ENCODE measurements at places on chromosomes 7 and 10. TPM values are rescaled to one million over a fixed set of nuclear protein-coding genes. Genes with fewer than 3 reads are reported as not detected.

DNA sequence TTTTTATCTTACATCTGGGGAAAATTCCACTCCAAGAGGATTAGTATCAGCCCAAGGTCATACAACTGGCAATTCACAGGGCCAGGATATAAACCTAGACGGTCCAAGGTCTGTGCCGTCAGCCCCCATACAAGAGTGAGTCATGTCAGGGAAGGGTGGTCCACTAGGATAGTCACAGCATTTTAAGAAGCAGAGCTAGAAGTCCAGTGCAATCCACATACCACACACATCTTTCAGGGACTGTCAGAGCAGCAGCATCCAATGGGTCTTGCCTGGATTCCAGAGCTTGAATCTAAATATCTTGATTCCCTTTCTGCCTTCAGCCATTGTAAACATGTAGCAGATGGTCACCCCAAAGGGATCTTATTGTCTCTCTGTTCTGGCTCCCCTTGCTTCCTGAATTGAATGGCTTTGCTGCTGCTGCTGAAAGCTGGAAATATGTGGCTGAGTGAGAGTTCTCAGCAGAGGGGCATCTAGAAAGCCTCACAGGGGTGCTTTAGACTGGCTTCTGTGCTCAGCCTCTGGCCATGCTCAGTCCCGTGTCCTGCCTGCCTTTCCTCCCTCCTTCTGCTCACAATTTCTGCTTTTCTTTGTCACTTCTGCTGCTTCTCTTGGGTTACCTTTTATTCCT is 9.9 kb upstream of the OR6V1 start:
- no peak for DNase-seq

DNA sequence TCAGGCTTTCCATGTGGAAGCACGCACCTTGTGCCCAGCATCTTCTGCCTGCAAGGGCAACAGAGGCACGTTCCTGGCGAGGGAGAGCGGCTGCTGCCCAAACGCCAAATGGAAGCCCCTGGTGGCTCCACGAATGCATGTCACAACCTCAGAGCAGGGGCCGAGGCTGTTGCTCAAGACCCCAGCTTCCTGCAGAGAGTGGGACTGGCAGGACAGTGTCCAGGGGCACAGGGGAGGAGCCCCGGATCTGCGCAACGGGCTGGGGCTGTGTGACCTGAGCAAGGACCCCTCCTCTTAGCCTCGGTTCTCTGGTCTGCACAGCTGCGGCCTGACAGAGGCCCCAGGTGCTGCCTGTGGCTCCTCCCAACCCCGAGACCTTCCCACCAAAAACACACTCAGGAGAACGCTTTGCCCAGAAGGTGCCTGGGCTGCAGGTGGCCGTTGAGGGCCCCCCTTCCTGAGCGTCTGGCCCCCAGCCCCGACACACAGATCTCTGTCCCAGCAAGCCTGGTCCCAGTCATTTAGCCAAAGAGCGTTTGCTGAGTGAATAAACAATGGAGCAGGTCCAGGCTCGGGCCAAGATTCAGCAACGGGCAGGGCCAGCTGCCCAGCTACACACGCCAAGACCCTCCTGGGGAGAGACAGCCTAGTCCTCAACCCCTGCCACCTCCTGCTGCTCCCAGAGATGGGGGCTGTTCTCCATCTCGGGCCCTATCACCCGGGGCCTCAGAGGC is 1.2 kb downstream of the MICALL2 start:
- no peak for DNase-seq

- no peak for DNase-seq
These were observed 37.0 kb downstream of the TBC1D12 start for GRCh38 chr10:94439275-94439861.

GRCh38 chr10:1316121-1316808 is 260.1 kb downstream of the WDR37 start:
- no peak for DNase-seq

The TET1 gene
- 10.4 TPM for total RNA-seq

DNA sequence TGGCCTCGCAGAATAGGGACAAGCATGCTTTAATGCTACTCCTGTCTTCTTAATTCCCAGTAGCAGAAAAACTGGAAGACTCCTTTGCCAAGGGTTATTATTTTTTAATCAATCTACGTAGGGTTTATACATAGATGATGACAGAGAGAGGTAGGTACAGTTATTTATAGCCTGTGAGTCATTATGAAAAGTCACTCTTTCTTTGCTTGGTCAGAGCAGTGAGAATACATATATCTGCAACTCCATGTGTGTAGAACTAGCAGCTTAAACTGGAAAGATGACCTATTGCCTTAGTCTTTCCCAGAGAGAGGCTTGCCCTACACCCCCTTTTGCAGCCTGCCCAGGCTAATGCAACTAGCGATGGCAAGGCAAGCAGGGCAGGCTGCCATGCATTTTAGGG is 1050.6 kb downstream of the NRG3 start:
- no peak for DNase-seq

GRCh38 chr7:36272211-36272566 is 117.5 kb upstream of the ANLN start:
- no peak for DNase-seq

DNA sequence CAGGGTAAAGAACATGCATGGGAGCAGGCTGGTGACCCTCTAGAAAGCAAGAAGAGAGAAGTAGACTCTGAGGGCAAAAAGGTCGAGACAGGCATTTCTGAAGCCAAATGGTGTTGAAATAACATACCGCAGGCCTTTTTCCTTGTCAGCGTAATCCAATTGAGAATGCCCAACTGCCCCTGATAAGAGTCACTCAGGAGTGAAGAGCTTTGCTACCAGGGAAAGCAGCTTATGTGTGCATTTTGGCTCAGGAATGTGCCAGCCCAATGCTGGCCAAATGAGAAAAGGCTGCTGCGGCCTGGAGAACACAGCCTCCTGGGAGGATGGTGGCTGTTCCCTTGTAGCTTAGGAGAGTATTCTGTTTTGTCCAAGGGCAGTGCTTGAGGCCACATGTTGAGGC is 61.4 kb upstream of the NFKB2 start:
- no peak for DNase-seq

The ADAM22 gene
- 8.5 TPM for total RNA-seq

The ERVW-1 gene
- 0.22 TPM for total RNA-seq

DNA sequence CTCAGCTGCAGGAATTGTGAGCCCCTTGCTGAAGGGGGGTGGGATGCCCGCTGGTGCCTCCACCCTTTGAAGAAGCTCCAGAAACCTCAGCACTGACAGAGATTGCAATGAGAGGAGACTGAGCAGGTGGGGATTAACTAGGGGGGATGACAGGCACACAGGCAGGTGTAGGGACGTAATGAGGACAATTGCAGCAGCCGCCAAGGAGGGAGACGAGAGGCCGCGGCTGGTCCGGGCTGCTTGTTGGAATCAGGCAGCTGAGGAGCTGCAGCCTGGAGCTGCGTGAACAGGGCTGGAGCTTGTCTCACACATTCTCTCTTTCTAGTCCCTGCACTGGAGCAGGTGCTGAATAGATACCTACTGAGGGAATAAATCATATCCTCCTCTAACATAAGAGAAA is 122.0 kb upstream of the TCERG1L start:
- DNase-seq = no peak

The NSUN5 gene
- total RNA-seq = 18.8 TPM

The ZNF736 gene
- total RNA-seq = 22.1 TPM

DNA sequence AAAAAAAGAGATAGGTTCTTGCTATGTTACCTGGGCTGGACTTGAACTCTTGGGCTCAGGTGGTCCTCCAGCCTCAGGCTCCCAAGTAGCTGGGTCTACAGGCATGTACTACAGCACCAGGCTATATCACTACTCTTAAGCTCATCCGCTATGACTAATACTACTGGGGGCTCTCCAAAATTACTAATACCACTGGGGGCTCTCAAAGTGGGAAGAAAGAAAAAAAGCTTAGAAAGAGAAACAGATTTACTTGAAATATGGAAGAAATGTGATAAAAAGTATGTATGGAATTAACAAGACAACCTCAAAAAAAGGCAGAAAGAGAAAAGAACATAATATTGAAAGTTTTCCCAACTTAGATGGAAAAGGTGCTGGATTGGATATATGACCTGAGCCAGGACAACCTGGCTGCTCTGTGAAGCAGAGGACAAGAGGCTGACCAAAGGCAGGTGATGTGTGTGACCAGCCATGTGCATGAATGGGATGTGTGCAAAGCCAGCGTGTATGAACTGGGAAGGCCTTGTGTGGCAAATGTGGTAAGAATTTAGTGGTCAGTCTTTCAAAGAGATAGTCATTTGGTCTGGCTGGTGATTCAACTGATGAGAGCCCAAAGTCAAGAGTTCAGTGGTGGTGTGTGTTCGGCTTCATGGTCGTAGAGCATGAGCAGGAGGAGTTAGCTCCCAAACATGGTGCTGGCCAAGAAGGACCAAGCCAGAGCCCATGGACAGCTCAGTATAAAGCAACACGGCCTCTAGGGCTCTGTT is 232.4 kb upstream of the KLF14 start:
- DNase-seq = no peak

GRCh38 chr7:112286250-112287086 is 80.0 kb downstream of the ZNF277 start:
- DNase-seq = no peak

DNA sequence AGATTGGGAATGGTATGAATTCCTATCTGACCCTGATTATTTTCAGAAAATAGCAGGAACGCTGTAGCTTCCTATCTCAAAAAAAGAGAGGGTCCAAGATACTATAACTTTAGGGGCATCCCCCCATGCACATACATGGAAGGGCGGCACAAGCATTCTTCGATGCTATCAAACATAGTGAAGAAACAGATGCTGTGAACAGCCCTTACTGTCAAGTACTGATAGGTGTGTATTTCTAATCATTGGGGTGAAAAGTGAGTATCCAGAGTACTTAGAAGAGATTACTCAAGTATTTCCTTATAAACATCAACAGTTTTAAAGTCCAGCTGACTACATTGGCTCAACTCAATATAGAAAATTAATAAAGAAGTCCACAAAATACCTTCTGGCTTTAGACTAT is 17.0 kb upstream of the NUP42 start:
- no peak for DNase-seq

DNA sequence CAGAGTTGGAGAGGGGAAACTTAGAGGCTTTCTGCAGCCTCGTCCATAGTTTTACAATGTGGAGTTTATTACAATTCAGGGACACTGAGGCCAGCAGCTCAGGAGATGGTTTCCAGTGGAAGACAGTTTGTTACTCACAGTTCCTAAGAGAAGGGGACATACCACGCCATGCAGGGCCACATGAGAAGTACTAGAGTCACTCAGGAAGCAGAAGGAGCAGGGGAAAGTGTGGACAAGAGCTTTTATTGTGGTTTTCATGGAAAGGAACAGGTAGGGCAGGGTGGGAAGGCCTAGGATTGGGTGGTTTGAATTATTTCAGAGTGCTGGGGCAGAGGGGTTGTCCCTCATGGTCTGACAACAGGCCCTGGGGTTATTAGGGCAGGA is 292.1 kb upstream of the IGFBP3 start:
- DNase-seq = no peak

DNA sequence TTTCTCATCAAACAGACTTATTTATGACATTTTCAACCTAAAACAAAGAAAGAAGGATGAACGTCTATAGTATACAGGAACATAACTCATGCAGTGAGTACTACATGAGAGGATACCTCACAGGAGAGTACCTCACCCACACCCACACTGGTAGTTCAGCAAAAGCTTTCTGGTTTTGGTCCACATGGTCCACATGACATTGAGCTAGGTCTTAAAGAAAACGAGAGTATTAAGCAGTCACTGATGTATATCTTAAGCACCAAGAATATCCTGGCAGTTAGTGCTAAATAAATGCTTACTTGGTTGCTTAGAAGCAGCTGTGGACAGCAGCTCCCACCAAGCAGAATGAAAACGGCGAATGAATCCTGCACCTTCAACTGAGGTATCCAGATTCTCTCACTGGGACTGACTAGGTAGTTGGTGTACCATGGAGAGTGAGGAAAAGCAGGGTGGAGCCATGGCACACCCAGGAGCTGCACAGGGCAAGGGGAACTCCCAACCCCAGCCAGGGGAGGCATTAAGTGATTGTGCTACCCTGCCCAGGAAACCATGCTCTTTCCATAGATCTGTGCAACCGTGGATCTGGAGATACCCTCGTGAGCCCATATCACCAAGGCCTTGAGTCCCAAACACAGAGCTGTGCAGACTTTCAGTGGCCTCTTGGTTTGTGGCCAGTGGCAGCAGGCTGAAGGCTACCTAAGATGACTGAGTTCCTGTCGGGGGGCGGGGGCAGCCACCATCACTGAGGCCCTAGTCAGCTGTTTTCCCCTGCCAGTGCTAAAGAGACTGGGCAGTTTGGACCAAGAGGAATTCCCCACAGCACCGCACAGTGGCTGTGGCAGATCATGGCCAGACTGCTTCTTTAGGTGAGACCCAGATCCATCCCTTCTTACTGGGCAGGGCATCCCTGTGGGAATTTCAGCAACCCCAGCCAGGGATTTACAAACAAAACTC is 143.4 kb downstream of the SGMS1 start:
- no peak for DNase-seq

The PRLHR gene
- total RNA-seq = not detected

DNA sequence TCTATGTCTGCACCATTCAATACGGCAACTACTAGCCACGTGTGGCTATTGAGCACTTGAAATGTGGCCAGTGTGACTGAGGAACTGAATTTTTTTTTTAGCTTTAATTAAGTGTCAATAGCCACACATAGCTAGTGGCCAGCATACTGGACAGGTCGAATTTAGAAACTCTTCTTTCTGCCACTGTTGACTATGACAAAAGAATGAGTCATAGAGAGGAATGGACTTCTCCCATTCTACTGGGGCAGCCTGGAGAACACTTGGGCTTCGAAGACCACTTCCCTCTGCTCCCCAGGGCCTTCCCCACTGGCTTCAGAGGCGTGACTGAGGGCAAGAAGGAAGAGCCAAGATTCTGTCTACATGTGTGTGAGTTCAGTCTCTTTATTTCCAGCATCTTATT is 137.5 kb downstream of the SNX10 start:
- no peak for DNase-seq

DNA sequence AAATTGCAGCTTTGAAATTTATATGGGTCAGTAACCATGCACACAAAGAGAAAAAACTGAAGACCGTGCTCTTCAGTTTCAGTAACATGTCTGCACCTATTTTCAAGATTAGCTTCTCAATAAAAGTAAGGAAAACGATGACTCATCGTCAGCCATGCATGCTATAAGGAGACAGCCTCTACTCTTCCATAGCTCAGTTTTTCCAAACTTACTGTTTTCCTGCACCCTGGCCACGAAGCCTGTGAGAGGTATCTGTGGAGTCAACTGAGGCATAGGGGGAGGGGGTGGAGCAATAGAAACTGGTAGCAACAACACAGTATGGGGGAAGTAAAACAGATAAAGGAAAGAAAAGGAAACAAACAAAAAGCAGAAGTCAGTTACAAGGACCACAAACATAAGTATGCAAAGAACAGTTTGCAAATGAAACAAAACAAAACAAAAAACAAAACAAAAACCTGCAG is 58.0 kb downstream of the PDSS1 start:
- no peak for DNase-seq

DNA sequence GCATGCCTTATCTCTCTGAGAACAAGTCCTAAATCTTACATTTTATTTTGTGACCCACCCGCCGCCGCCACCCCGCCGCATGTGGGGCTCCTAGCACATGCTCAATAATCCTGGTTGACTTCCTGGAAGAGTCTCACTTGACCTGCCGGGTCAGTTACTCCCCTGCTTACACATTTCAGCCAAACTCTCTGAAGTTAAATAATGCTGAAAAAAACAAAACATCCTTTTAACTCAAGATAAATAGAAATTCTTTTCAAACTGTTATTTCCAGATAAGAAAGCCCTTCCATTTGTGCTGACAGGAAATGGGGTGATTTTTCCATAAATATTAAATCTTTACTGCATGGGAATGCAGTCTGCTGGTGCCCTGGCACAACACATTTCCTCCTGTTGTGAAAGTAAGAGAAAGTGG is 123.5 kb downstream of the ABLIM1 start:
- no peak for DNase-seq

The CALN1 gene
- 0.53 TPM for total RNA-seq

GRCh38 chr7:133794479-133794878 is 332.7 kb upstream of the LRGUK start:
- no peak for DNase-seq

GRCh38 chr10:89627830-89628229 is 17.2 kb downstream of the PANK1 start:
- no peak for DNase-seq

Measured in sciatic nerve (tissue), 2 donors.